Tibial nerve (tissue), 4 donors: ENCODE measurements at places on chromosomes 12 and 14. TPM values are rescaled to one million over a fixed set of nuclear protein-coding genes. Genes with fewer than 3 reads are reported as not detected.

DNA sequence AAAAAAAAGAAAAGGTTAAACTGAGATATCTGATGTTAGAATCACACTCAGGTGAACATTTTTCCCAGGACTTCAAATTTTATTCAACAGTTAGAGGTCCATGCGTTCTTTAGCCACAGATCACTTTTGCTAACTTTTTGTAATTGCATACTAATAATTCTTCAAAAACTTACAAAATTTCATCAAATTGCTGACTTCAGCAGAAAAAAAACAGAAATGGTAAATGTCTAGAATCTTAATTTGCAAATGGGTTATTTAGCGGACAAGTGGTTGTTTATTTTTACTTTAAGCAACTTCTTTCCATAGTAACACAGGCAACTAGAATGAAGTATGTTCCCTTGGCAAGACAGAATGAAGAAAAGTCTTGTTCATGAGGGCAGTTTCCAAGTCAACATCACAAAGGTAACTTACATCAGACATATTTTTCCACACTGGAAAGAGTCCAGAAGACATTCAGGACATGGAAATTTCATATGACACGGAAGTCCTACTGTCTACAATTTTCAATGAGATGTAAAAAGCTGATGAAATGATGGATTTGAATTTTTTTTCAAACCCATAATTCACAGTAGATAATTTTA lies 62.5 kb upstream of the SOX5 start:
- H3K36me3 ChIP-seq: no peaks in the 10 kb centered on the region
- no peak overlapping the region for H3K4me3 ChIP-seq
- no peak overlapping the region for H3K27ac ChIP-seq
- no peak for DNase-seq

GRCh38 chr14:93742761-93743160 lies 45.5 kb downstream of the PRIMA1 start:
- H3K27me3 ChIP-seq: no peaks in the 10 kb centered on the region
- no peak for DNase-seq
- H3K27ac ChIP-seq: peak overlapping the region; percentile 36
- no peak overlapping the region for H3K4me3 ChIP-seq

DNA sequence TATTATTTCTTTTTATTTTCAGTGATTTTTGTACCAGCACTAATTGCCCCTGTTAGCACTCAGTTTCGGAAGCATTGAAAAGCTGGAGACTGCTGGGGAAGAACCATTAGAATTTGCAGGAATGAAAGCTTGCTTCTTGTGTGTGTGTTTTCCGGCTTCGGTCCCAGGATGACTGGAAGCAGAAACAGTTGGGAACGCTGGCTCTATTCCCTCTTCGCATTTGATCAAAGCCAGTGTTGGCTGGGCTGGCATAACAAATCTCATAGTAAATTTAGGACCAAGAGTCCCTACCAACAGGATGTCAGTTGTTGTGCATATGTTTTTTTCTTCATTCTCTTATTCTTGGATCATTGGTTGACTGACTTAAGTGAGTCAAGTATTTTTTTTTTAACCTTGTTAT lies 53.6 kb upstream of the TRAF3 start:
- H3K4me1 ChIP-seq: no peaks in the 10 kb centered on the region
- H3K4me3 ChIP-seq: no peak overlapping the region
- no peak for DNase-seq
- no peaks in the 10 kb centered on the region for H3K36me3 ChIP-seq
- H3K27ac ChIP-seq: no peak overlapping the region

The MSI1 gene
- 0.22 TPM for total RNA-seq

The ARHGDIB gene
- total RNA-seq: 105 TPM

- no peaks in the 10 kb centered on the region for H3K27me3 ChIP-seq
- H3K4me1 ChIP-seq: peaks cover 14% of the 10 kb centered on the region
- peak overlapping the region; percentile 81 for H3K4me3 ChIP-seq
- peak; percentile 94 for DNase-seq
Observed at GRCh38 chr12:50924439-50925341, 27.7 kb upstream of the HIGD1C start.

The DRAM1 gene
- total RNA-seq: 23.1 TPM

GRCh38 chr12:27965411-27965810 lies 7.1 kb downstream of the PTHLH start:
- H3K27ac ChIP-seq: no peak overlapping the region
- no peak overlapping the region for H3K4me3 ChIP-seq
- H3K36me3 ChIP-seq: no peaks in the 10 kb centered on the region
- no peak for DNase-seq
- H3K4me1 ChIP-seq: no peaks in the 10 kb centered on the region

DNA sequence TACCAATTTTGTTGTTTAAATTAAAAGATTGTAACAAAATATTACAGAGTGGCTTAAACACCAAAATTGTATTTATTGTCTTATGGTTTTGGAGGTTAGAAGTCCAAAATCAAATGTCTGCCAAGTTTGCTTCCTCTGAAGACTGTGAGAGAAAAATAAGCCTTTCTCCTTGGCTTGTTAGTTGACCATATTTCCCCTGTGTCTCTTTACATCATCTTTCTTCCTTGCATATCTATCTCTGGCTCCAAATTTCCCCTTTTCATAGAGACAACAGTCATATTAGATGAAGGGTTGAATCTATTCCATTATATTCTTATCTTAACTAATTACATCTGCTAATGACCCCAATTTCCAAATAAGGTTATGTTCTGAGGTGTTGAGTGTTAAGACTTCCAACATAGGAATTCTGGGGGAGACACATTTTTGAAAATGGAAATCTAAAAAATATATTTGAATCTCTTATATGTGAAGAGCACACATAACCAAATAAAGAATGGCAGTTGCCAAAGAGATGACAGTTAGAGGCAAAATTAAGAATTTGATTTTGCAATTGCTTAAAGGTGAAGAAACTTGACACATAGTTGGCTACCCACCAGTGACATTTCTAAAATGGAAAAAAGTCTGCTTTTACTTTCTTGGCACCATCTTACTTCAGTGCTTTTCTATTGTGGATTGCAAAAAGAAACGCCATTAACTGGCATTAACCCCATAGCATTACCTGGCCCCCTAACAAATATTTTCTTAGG lies 407.2 kb downstream of the FSCB start:
- H3K4me3 ChIP-seq: no peak overlapping the region
- no peaks in the 10 kb centered on the region for H3K36me3 ChIP-seq
- no peaks in the 10 kb centered on the region for H3K27me3 ChIP-seq
- H3K4me1 ChIP-seq: no peaks in the 10 kb centered on the region
- DNase-seq: no peak

GRCh38 chr12:131806674-131807073 lies 21.5 kb upstream of the MMP17 start:
- H3K4me1 ChIP-seq: peaks cover 7% of the 10 kb centered on the region
- H3K27ac ChIP-seq: no peak overlapping the region
- H3K27me3 ChIP-seq: no peaks in the 10 kb centered on the region
- H3K36me3 ChIP-seq: no peaks in the 10 kb centered on the region
- no peak overlapping the region for H3K4me3 ChIP-seq
- no peak for DNase-seq

The KLRD1 gene
- total RNA-seq: 1.5 TPM

The CDCA3 gene
- 0.39 TPM for total RNA-seq

The BBOF1 gene
- 3.7 TPM for total RNA-seq

The SCFD1 gene
- total RNA-seq: 67.5 TPM

GRCh38 chr14:22084393-22085281 lies 411.0 kb upstream of the OR4E1 start:
- no peak overlapping the region for H3K4me3 ChIP-seq
- H3K27ac ChIP-seq: no peak overlapping the region
- no peaks in the 10 kb centered on the region for H3K36me3 ChIP-seq
- H3K27me3 ChIP-seq: no peaks in the 10 kb centered on the region
- peaks cover 14% of the 10 kb centered on the region for H3K4me1 ChIP-seq
- DNase-seq: no peak

GRCh38 chr12:108788076-108788782 lies 56.9 kb upstream of the CORO1C start:
- H3K27ac ChIP-seq: no peak overlapping the region
- no peaks in the 10 kb centered on the region for H3K27me3 ChIP-seq

- H3K27me3 ChIP-seq: no peaks in the 10 kb centered on the region
- no peaks in the 10 kb centered on the region for H3K4me1 ChIP-seq
- no peak overlapping the region for H3K27ac ChIP-seq
- H3K36me3 ChIP-seq: no peaks in the 10 kb centered on the region
Observed at GRCh38 chr12:84605983-84606382, 306.6 kb downstream of the SLC6A15 start.

GRCh38 chr12:27965966-27966365 lies 6.6 kb downstream of the PTHLH start:
- no peaks in the 10 kb centered on the region for H3K36me3 ChIP-seq
- H3K4me1 ChIP-seq: no peaks in the 10 kb centered on the region
- H3K4me3 ChIP-seq: no peak overlapping the region
- no peaks in the 10 kb centered on the region for H3K27me3 ChIP-seq
- H3K27ac ChIP-seq: no peak overlapping the region
- DNase-seq: no peak

DNA sequence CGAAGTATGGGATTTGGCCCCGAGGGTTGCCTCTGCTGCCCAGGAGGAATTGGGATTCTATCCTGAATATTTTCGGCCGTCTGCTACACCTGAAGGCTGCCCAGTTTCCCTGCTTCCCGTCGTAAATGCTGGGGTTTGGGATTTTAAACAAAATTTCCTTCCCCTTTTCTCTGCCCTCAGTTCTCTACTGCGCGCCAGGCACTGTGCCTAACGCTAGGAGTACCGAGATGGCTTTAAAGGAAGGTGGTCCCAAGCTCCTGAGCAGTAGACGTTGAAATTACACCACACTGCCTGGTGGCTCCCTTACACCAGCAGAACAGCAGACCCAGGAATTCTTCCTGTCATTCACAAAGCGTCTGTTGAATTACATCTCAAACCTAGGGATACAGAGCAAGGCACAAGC lies 566 bp upstream of the PRDM4 start:
- peak overlapping the region; percentile 86 for H3K27ac ChIP-seq
- no peak for DNase-seq
- H3K4me1 ChIP-seq: peaks cover 20% of the 10 kb centered on the region
- H3K36me3 ChIP-seq: peaks cover 6% of the 10 kb centered on the region
- peak overlapping the region; percentile 82 for H3K4me3 ChIP-seq
- no peaks in the 10 kb centered on the region for H3K27me3 ChIP-seq

DNA sequence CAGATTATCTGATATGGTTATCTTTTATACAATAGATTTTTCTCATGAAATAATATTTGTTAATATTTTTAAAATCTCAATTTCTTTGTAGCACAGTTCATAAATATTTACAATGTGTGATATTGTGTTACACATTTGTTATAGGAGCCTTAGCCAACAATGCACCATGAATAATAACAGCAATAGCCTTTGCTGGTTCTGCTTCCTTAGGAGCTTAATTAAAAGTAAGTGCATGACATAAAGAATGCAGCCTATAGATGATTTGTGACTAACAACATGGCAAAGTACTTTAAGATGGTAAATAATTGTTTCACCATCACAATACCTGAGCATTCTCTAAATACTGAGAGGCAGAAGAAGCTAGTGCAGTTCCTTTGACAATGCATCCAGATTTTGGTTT lies 156.3 kb upstream of the RASSF8 start:
- no peaks in the 10 kb centered on the region for H3K36me3 ChIP-seq
- H3K4me1 ChIP-seq: peaks cover 6% of the 10 kb centered on the region
- no peaks in the 10 kb centered on the region for H3K27me3 ChIP-seq
- H3K4me3 ChIP-seq: no peak overlapping the region
- no peak overlapping the region for H3K27ac ChIP-seq
- DNase-seq: no peak

DNA sequence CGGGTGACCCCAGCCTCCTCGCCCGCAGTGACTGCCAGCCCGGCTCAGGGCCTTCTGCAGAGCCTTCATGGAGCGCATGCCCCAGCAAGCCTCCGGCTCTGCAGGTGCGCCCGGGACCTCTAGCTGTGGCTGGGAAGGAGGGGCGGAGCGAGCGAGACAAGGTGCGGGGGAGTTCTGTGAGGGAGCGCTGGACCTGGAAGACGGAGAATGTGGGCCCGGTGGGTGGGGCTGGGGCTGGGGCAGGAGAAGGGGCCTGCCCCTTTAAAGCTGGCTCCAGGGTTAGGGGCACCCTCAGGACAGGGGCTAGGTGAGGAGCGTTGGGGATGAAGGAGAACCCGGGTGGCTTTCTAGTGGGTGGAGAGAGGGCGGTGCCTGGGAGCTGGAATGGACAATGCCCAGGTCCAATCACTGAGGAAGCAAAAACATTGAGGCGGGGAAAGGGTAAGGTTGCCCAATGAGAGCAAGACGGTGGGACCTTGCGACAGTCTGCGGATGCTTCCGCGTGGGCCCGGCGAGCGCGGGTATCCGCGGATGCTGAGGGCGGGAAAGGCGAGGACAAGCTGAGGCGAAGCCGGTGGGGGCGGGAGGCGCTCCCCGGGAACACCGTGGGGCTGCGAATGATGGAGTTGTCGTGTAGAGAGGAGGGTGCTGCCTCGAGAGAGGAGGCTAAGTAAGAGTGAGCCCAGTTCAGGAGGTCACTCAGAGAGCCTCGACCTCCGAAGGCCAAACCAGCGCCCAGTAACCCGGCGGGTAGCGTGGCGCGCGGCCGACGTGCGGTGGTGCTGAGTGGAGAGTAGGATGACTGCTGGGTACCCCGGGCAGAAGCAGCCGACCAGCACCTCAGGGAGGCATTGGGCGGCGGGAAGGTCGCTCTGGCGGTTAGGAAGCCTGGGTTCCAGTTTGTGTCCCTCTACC lies at the start of gene GLS2:
Gene GLS2 (minus strand): TSS at position 121 of the 915 bp plus-strand sequence. CDS start 43 bp downstream, at position 78.
- DNase-seq: peak; percentile 71
- H3K27ac ChIP-seq: peak within 1 kb of the TSS; percentile 30
- H3K4me1 ChIP-seq: no peaks in the 10 kb centered on the region

DNA sequence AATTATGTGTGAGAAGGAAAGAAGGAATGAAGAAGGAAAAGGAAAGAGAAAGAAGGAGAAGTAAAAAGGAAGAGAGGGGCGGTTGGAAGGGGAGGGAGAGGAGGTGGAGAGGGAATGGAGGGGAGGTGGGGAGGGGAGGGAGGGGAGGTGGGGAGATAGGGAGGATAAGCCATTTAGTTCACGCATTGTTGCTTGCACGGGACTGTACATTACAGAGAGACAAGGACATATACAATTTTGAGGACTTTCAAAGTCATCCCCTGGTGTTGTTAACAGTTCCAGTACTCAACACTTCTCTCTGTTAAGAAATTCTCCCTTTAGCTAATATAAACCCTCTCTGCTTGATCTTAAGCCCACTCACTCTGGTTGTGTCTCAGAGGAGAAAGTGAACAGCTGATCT lies 312.5 kb downstream of the GRIN2B start:
- no peaks in the 10 kb centered on the region for H3K4me1 ChIP-seq
- DNase-seq: no peak
- H3K27ac ChIP-seq: no peak overlapping the region
- H3K4me3 ChIP-seq: no peak overlapping the region
- H3K36me3 ChIP-seq: no peaks in the 10 kb centered on the region

The VASH1 gene
- total RNA-seq: 13.8 TPM

- H3K4me1 ChIP-seq: no peaks in the 10 kb centered on the region
- no peak overlapping the region for H3K4me3 ChIP-seq
- H3K27me3 ChIP-seq: no peaks in the 10 kb centered on the region
- no peak for DNase-seq
Observed at GRCh38 chr12:77521508-77522115, 309.1 kb upstream of the NAV3 start.

- no peak overlapping the region for H3K4me3 ChIP-seq
- no peak for DNase-seq
- no peak overlapping the region for H3K27ac ChIP-seq
- no peaks in the 10 kb centered on the region for H3K4me1 ChIP-seq
- H3K27me3 ChIP-seq: no peaks in the 10 kb centered on the region
Observed at GRCh38 chr12:47989023-47989417, 15.3 kb downstream of the COL2A1 start.

The ZNF605 gene
- total RNA-seq: 20.6 TPM

The ACSM4 gene
- not detected for total RNA-seq

- H3K4me3 ChIP-seq: no peak overlapping the region
- H3K4me1 ChIP-seq: peaks cover 4% of the 10 kb centered on the region
- no peak for DNase-seq
- H3K36me3 ChIP-seq: no peaks in the 10 kb centered on the region
- no peak overlapping the region for H3K27ac ChIP-seq
- H3K27me3 ChIP-seq: no peaks in the 10 kb centered on the region
Observed at GRCh38 chr14:67447033-67447381, 35.0 kb upstream of the PLEK2 start.

The MIS18BP1 gene
- 55.1 TPM for total RNA-seq
